ENCODE measurements at places on chromosomes 4 and X. TPM values are rescaled to one million over a fixed set of nuclear protein-coding genes. Genes with fewer than 3 reads are reported as not detected.

Gene PPP1R3F
- 7.4 TPM for total RNA-seq

Gene LPAR4
- total RNA-seq = 0.11 TPM

Gene PAGE5
- total RNA-seq = 0.67 TPM

Gene ARHGAP36
- total RNA-seq = not detected

Gene PFKFB1
- 0.71 TPM for total RNA-seq

Gene NPNT
- total RNA-seq = not detected

Gene IL1RAPL1
- not detected for total RNA-seq

Gene PDGFRA
- not detected for total RNA-seq

DNA sequence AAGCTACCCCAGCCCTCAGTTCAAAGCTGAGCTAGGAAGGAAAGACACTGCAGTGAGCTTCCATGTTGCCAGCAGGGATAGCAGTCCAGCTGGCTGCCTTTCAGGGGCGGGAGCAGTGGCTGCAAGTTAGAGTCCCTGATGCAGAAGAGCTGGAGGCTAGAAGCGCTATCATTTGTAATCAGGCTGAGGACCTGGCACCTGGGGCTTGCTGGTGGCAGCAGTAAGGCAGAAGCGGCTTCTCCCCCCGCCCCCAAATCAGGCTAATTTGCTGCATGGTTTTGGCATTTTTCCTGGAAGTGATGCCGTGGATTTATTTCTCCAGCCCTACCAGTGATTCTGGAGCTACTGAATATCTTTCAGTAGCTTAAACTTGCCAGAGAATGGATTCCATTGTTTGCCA, 203.3 kb downstream of the CLCN4 start:
- no peak for DNase-seq
- H3K27ac ChIP-seq = no peak overlapping the region
- no peaks in the 10 kb centered on the region for H3K4me1 ChIP-seq
- no peak overlapping the region for H3K4me3 ChIP-seq

DNA sequence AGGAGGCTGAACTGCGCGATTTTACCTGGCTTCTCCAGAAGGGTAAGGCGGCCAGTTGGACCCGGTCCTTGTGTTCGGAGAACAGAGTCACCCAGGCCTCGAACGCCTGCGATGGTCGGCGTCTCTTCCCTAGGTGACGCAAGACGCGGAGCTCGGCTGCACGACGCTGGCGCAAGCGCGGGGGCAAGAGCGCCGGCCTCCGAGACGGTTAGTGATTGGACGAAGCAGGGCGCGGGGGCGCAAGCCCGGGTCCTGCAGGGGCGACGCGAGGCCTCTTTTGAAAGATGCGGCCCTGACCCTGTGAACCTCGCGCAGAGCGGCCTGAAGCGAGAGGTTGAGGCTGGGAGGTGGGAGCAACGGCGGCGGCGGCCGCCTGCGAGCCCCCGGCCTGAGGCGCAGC, 428 bp downstream of the ADAD1 start:
- H3K36me3 ChIP-seq = no peaks in the 10 kb centered on the region
- H3K27me3 ChIP-seq = no peaks in the 10 kb centered on the region
- no peaks in the 10 kb centered on the region for H3K4me1 ChIP-seq
- no peak for DNase-seq
- no peak overlapping the region for H3K27ac ChIP-seq

DNA sequence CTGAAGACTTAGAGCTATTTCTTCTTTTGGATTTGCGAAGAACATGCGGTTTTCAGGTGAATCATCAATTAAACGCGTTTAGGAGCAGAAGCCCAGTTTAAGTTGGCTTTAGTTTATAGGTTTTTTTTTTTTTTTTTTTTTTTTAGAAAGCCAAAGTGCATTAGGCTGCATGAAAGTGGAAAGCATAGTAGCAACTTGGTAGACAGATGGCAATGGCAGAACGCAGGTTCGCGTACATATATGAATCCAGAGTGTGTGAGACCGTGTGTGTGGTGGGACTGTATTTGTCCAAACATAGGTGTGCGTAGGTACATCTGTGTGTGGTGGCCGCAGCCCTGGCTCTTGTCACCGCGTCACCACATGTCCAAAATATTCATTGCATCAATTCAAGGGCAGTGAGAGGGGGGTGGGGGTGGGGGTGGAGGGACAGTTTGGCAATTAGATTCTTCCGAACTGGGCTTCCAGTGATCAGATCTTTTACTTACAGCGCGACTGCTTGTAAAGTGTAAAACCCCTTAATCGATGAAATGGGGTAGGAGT, 901 bp downstream of the JADE1 start:
- H3K4me1 ChIP-seq = peaks cover 16% of the 10 kb centered on the region
- DNase-seq = no peak
- H3K36me3 ChIP-seq = peaks cover 9% of the 10 kb centered on the region
- no peaks in the 10 kb centered on the region for H3K27me3 ChIP-seq
- H3K27ac ChIP-seq = peak overlapping the region; percentile 98

- no peak overlapping the region for H3K4me3 ChIP-seq
- no peak overlapping the region for H3K27ac ChIP-seq
- no peak for DNase-seq
- no peaks in the 10 kb centered on the region for H3K4me1 ChIP-seq
- no peaks in the 10 kb centered on the region for H3K27me3 ChIP-seq
Observed at GRCh38 chrX:6472652-6473342, 62.1 kb downstream of the VCX3A start.

DNA sequence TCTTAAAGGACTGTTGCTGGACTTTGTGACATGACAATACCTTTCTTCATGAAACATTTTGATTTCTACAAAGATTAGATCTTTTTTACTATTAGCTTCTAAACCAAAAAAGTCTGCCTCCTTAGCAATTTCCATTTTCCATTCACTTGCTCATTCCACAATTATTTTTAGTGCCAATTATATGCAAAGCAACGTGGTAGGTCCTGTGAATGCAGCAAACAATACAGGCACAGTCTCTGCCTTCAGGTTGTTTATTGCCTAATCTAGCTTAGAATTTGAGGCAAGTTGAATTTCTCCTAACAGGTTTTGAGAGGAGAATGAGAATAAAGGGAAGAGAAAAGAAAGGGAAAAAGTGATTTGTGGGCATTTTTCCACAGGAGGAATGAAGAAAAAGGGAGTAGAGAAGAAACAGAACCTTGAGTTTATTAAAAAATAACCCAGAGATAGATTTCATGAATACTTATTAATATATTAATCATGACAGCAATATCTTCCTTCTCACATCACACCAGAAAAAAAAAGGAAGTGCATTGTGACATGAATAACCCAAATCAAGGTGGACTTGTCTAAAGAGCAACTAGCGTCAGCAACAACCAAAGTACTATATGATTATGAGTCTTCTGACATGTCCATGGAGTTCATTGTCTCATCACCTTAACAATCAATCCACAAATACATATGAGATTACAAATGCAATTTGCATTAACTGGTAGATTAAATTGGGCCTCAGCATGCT, 16.3 kb upstream of the FRYL start:
- no peak for DNase-seq
- H3K27ac ChIP-seq = no peak overlapping the region
- no peaks in the 10 kb centered on the region for H3K36me3 ChIP-seq
- no peaks in the 10 kb centered on the region for H3K27me3 ChIP-seq
- H3K4me1 ChIP-seq = peaks cover 41% of the 10 kb centered on the region
- no peak overlapping the region for H3K4me3 ChIP-seq

DNA sequence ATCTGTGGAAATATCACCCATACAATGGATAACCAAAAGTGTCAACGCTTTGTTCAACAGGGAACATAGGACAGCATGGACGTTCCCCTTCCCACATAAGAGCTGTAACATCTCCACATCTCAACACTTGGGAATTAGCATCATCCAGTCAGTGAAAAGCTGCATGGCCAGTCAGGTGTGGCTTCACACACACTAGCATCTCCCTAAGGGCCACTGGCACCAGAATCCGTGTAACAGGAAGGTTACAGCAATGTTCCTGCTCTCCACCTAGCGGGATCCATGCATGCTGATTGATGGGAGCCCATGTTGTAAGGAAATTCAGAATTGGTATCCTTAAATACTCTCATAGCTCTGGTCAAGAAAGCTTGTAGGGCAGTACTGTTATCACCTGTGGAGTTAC, 78.8 kb downstream of the EVC2 start:
- H3K4me1 ChIP-seq = no peaks in the 10 kb centered on the region
- H3K4me3 ChIP-seq = no peak overlapping the region
- H3K27ac ChIP-seq = no peak overlapping the region

DNA sequence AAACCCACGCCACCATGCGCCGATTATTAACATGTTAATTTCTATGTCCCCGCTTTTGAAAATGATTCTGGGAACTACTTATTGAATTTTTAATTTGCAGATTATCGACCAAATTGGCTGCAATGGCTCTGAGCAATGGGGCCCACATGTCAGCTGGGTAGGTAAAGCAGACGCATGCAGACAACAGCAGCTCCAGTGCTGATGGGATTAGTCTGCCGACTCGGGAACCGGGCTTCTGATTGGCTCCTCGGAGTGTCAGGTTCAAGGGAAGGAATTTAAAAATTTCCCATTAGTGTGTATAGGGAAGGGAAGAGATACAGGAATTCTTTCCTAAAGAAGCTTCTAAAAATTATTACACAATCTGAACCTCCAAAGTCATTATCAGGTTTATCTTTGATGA, 77.4 kb upstream of the PPARGC1A start:
- no peak overlapping the region for H3K27ac ChIP-seq
- H3K4me3 ChIP-seq = no peak overlapping the region
- DNase-seq = no peak

DNA sequence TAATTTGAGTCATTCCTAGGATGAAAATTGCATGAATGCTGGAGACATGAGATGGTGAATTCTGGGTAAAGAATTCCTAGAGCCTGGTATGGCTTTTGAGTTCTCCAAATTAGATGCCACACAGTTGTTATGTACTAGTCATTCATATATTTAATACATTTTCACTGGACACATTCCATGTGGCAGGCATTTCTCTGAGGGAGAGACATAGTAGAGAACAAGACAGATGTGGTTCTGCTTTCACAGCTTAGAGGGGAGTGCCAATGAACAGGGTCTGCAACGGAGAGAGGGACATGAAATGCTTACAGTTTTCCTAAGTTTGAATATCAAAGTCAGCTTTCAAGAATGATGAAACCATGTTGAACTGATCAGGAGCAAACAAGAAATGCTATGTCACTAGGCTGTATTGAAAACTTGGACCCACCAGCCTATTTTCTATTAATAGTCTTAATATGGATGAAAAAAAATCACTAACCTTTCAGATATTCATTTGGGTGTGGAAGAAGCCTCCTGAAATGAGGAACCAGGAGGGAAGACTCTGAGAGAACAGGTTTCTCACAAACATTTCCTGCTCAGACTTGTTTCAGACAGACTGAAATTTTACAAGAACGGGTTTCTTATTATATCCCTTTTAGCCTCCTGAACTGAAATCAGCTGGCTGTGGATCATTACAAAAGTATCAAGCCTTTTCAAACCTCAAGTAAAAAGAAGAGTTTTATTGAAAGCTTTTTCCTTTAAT, 276.0 kb upstream of the TET2 start:
- no peak overlapping the region for H3K27ac ChIP-seq
- H3K36me3 ChIP-seq = no peaks in the 10 kb centered on the region
- no peaks in the 10 kb centered on the region for H3K27me3 ChIP-seq
- no peak for DNase-seq

GRCh38 chr4:1402516-1403091, 3.6 kb downstream of the NKX1-1 start:
- DNase-seq = no peak
- H3K27me3 ChIP-seq = peaks cover 27% of the 10 kb centered on the region
- H3K4me1 ChIP-seq = peaks cover 6% of the 10 kb centered on the region
- H3K36me3 ChIP-seq = no peaks in the 10 kb centered on the region
- H3K4me3 ChIP-seq = no peak overlapping the region

GRCh38 chr4:171924746-171925376, 111.7 kb downstream of the GALNTL6 start:
- H3K27me3 ChIP-seq = no peaks in the 10 kb centered on the region
- H3K4me3 ChIP-seq = no peak overlapping the region
- H3K36me3 ChIP-seq = no peaks in the 10 kb centered on the region
- no peaks in the 10 kb centered on the region for H3K4me1 ChIP-seq
- no peak for DNase-seq

DNA sequence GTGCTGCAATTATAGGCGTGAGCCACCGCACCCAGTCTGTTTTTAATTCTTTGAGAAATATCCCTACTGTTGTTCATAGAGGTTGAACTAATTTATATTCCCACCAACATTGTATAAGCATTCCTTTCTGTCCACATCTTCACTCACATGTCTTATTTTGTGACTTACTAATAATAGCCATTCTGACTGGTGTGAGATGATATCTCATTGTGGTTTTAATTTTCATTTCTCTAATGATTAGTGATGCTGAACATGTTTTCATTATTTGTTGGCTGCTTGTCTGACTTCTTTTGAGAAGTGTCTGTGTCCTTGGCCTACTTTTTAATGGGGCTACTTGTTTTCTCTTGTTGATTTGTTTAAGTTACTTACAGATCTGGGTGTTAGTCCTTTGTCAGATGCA, 310.9 kb upstream of the MAOA start:
- H3K27me3 ChIP-seq = no peaks in the 10 kb centered on the region
- peaks cover 44% of the 10 kb centered on the region for H3K4me1 ChIP-seq
- H3K36me3 ChIP-seq = no peaks in the 10 kb centered on the region

DNA sequence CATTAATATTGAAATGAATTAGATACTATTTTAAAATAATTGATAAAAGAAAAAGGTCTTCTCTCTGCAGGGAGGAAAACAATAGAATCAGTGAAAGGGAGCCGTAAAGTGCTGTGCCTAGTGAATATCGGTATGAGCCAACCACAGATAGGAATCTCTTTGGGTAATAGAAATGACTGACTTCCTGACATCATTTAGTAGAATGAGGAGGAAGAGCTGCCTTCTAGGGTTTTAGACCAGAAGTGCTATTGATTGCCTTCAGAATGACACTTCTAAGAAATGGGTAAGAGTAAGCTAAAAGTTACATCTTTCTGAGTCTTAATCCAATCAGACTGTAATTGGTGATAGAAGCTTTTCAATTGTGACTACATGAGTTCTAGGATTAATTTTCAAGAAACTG, 134.0 kb upstream of the MAP9 start:
- H3K36me3 ChIP-seq = no peaks in the 10 kb centered on the region
- H3K27ac ChIP-seq = no peak overlapping the region
- H3K27me3 ChIP-seq = no peaks in the 10 kb centered on the region
- H3K4me1 ChIP-seq = no peaks in the 10 kb centered on the region
- no peak overlapping the region for H3K4me3 ChIP-seq

- peaks cover 5% of the 10 kb centered on the region for H3K27me3 ChIP-seq
- H3K4me1 ChIP-seq = no peaks in the 10 kb centered on the region
- no peaks in the 10 kb centered on the region for H3K36me3 ChIP-seq
- no peak for DNase-seq
Observed at GRCh38 chr4:3756343-3757059, 9.7 kb upstream of the ADRA2C start.

DNA sequence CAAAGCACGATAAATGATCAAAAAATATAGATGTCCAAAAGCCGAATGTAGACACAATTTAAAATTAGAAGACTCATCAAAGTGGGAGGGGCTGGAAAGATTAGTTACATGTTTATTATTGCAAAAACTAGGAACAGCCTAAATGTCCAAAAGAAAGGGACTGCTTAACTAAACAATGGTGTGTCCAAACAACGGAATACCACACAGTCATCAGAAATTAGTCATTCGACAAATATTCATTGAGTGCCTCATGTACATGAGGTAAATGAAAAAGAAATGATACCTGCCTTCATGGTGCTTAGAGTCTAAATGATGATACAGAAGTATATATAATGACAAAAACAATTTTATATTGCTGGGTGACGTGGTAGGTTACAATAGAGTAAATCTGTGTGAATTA, 139.7 kb downstream of the MAML3 start:
- H3K4me1 ChIP-seq = peaks cover 5% of the 10 kb centered on the region
- DNase-seq = no peak
- no peak overlapping the region for H3K27ac ChIP-seq
- no peaks in the 10 kb centered on the region for H3K36me3 ChIP-seq
- no peak overlapping the region for H3K4me3 ChIP-seq
- H3K27me3 ChIP-seq = peaks cover 10% of the 10 kb centered on the region
